Eye (tissue), 1 donor: ENCODE measurements at places on chromosomes 1 and 21.

DNA sequence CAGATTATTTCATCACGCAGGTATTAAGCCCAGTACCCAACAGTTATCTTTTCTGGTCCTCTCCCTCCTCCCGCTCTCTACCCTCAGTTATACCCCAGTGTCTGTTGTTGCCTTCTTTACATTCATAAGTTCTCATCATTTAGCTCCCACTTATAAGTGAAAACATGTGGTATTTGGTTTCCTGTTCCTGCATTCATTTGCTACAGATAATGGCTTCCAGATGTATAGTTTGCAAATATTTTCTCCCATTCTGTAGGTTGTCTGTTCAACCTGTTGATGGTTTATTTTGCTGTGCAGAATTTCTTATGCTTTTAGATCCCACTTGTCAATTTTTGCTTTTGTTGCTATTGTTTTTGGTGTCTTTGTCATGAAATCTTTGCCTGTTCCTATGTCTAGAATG lies 21.1 kb upstream of the KCNH1 start:
- DNase-seq = peak; percentile 10

GRCh38 chr1:65630855-65631254 lies 161.8 kb upstream of the PDE4B start:
- DNase-seq = peak; percentile 30

DNA sequence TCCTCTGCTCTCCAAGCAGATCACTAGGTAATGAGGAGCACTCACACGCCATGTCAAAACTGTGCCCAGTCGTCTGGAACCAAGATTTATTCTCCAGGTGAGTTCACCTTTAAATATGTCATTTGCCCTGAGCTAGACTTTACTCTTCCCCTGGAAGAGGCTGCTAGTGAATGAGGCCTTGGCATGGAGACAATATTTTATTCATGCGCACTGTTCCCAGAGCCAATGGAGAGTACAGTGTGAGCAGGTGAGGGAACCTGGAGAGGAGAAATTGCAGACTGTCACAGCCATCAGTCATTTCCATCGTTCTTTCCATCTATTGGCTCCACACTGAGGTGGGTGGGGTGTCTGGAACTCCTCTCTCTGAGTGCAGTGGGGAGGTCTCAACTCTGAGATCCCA lies 333.6 kb downstream of the KCNH1 start:
- DNase-seq = no peak

GRCh38 chr1:183633676-183634343 lies 1.8 kb downstream of the ARPC5 start:
- DNase-seq = peak; percentile 75

- DNase-seq = no peak
Measured at GRCh38 chr21:26736449-26736848, 108.8 kb downstream of the ADAMTS1 start.

- DNase-seq = no peak
Measured at GRCh38 chr1:119220991-119221390, 80.5 kb upstream of the WARS2 start.

GRCh38 chr1:36369061-36369861 lies 16.5 kb downstream of the STK40 start:
- peak; percentile 94 for DNase-seq

- no peak for DNase-seq
Measured at GRCh38 chr1:223338811-223339746, 24.9 kb downstream of the SUSD4 start.

DNA sequence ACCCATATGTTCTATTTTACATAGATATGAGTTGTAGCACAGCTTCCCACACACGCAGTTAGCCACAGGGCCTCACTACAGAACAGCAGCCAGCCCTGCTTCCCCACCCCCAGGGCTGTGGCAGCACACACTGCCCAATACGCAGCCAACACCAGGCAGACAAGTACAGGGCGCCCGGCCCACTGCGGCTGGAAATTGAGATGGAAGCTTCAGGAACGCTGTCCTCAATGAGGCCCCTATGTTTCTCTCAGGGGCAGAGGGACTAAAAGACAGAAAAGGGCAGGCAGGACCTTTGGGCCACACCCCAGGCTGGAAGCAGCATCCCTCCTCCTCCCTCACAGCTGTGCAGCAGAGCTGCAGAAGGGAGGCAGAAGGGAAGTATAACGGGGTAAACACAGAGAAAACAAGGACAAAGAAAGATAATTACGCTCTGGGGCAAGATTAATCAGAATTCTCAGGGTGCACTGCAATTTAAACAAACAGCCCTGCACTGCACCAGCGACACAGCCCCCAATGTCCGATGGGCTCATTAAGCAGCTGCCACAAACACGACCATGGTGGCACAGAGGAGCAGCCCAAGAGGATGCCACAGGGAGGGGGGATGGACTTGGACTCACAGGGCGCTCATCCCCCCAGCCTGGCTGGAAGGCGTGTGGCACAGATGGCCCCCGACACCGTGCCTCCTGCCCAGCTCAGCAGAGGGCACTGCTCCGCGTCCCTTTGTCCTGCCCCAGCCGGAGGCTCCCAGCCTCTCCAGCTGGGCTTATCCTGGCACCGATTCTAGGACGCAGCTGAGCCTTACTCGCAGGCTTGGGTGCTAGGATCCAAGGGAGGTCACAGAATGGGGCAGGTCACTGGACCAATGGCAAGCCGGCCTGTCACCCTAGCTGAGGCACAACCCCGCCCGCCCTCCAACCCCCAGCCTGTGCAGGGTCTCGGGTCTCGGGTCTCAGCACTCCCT lies 14.2 kb downstream of the WDR4 start:
- no peak for DNase-seq

DNA sequence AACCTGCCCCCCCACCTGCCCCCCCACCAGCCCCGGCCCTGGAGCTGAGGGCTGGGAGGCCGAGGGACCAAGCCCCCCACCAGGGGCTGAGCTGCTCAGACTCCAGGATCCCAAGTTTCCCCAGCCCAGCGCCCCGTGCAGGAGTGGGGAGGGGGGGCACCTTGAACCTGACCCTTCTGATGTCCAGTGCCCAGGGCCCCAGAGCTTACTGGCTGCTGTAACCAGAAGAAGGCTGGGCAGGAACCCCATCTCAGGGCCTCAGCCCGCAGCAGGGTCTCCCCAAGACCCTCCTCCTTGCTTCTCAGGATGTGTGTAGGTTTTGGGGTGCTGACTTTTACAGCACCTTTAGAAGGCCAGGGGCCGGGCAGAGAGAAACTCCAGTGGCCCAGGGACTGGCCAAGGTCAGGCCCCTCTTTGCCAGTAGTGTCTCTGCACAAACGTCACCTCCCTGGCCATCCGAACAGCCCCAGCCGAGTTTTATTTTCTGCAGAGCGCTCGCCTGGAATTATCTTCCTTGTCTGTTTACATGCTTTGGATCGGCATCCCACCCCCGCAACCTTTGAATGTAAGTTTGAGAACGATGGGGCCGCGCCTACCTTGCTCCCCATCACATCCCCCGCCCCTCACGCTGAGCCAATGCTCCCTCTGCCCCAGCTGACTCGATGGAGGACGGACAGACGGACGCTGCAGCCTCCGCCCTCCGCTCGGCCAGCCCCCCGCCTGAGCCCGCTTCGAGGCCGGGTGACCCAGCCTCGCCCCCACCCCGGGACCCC lies 70.1 kb upstream of the CASZ1 start:
- peak; percentile 76 for DNase-seq

GRCh38 chr1:53576866-53577760 lies 117.9 kb downstream of the DMRTB1 start:
- DNase-seq = no peak

DNA sequence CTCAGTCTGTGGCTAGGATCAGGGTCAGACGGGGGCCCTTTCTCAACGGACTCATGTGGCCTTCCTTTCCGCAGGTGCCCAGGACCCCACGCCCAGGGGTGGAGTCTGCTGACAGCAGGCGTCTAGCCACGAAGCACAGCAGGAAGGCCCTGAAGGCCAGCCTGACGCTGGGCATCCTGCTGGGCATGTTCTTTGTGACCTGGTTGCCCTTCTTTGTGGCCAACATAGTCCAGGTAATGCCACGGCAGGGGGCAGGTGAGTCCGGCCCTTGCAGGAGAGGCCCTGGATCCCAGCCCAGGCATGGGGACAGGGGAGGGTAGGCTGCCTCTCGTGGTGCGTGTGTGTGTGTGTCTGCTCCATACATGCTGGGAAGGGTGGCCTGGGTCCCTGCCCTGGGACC lies 13.8 kb downstream of the HTR6 start:
- no peak for DNase-seq

DNA sequence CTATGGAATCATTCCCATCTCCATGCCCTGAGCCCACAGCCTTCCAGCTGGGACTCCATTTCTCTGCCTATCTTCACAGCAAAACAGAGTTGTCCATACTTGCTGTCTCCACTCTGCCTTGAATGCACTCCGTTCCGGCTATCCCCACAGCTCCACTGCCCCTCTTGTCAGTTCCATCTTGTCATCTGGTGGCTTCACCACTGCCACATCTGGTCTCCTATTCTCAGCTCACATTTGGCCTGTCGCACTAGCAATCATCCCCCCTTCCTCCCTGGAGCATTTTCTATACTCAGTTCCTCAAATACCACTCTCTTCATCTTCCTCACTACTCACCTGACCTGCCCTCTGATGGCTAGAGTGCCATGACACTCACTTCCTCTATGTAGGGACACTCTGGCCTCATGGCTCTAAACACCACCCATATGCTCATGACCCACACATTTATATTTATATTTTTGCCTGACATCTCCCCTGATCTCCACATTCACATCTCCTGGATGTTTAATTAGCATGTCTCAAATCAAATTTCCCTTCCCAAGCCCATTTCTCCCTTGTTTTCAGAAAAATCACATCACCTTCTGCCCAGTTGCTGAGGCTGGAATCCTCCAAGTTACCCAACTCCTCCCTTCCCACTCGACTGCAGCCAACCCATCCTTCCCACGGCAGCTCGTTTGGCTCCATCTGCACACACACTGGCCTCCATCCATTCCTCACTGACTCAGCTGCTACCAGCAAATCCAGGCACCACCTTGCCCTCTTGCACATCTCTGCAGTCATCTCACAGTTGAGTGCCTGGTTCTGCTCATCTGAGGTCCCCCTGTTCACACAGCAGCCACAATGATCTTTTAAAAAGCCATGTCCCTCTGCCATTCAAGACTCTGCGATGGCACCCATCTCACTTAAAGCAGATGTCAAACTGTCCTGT lies 6.1 kb downstream of the ZNF692 start:
- no peak for DNase-seq

GRCh38 chr1:66353257-66353656 lies 180.7 kb upstream of the SGIP1 start:
- no peak for DNase-seq

DNA sequence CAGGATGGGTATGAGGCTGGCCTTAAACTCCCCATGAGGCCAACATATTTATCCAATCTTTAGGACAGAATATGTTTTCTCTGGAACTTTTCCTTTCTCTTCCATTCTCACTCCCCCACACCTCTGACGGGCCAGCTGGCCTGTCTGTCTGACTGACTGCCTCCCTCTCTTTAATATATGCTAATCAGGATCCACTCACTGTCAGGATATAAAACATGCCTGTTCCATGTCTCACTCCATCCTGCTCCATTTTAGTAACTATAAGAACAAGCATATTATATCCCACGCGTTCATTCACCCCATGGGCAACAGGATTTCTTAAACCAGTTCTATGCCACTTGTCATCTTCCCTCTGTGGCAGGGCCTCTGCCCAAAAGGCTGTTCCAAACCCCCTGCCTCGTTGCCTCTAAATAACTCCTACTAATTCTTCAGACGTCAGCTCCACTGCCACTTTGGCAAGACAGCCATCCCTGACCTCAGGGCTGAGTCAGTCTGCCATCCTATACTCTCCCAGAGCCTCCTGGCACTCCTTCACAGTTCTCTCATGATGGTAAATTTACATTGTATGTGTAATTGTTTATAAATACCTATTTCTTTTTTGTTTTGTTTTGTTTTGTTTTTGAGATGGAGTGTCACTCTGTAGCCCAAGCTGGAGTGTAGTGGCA lies 84.3 kb upstream of the SPATA6 start:
- no peak for DNase-seq
